Mesendoderm (in vitro differentiated cells): ENCODE measurements at places on chromosomes 7 and 10.

GRCh38 chr10:101228153-101228965, 904 bp downstream of the LBX1 start:
- DNase-seq, result peak; percentile 76

DNA sequence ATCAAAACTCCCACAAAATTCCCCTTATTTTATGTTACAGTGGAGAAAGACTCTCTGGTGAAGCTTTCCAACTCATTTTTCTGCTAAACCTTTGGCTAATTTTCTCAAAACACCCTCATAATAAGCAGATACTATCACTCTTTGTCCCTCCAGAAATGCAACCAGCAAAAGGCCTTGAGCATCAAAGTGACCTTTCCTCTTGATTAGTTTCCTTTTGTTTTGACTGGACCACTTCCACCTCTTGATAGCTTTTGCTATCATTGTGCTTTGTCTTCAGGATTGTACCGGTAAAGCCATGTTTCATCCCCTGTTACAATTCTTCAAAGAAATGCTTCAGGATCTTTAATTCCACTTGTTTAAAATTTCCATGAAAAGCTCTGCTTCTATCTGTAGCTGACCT, 115.1 kb upstream of the SLC13A1 start:
- DNase-seq, result no peak

DNA sequence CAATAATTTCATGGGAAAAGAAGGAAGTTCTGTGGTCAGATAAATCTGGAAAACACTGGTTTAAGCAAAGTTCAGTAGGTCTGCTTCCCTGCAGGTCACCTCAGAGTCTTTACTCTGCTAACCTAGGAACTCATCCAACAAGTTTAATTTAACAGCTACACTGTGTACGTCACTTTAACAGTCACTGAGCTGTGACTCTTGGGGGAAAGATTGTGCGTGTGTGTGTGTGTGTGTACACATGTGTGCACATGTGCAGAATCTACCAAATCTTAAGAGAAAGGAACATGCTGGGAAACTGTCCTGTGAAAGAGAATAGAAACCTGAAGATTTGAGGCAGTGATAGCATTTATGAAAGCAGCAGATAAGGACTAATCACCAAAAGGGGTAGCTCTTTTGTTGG, 62.6 kb downstream of the IKZF1 start:
- no peak for DNase-seq

DNA sequence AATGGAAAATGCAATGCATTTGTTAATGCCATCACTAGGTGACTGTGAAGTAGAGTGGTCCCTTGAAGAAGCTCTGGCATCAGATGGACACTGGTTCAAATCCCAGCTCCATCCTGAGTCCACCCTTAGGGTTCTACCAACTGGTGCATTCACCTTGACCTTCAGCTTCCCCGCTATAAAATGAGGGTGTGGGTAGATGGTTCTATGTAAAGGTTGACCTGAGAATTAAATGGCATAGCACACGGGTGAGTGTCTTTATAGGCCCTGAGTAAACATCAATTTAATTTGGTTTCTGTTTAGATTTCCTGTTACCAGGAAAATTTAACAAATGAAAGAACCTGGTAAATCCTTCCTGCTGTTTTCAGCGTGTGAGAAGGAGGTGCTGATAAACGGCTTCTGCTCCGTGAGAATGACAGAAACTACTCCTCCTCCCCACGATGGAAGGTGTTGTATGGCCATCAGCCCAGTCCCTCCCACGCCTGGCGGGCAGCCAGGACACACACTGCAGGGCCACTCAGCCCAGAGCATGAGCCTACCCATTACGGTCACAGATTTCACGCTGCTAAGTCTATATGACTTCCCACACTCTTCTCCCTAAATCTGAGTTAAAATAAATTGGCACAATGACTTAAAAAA, 210.1 kb downstream of the TNS3 start:
- DNase-seq, result peak; percentile 60

- DNase-seq, result no peak
These were observed 63.5 kb downstream of the UBE2H start for GRCh38 chr7:129889133-129889844.

DNA sequence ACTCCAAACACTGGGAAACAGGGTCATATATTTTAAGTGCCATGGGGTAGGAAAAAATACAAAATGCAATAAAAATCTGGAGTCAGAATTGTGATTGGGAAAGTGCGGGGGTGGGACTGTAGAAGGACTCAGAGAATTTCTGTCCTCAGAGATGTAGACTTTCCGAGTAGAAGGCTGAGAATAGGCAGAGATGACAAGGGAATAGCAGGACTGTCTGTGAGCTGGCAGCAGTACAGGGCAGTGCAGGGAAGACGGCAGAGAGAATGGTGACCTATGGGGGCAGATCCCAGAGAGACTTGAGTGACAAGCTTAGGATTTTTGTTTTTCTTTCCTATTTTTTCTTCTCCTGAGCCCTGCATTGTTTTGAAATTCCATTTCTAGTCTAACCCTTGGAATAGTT, 127.6 kb downstream of the SLC16A9 start:
- no peak for DNase-seq

DNA sequence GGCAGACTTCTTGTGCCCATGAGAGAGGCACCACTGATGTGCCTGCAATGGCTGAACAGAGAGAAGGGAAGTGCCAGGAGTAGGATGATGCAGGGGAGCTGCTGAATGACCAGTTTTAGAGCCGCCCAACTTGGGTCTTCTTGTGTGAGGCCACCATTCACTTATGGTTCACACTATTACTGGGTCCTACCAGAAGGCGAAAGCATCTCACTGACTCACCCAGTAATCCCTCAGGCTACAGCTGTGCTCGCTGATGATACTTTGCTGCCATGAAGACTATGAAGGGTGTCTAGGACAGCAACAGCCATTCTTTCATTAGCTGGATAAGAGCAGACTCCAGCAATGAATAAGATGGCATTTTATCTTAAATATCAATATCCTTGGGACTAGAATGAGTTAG, 47.6 kb downstream of the PLXNA4 start:
- DNase-seq, result no peak

- no peak for DNase-seq
These were observed 155.1 kb downstream of the BICC1 start for GRCh38 chr10:58667658-58668310.

GRCh38 chr10:73493781-73494180, 2.0 kb downstream of the PPP3CB start:
- no peak for DNase-seq

DNA sequence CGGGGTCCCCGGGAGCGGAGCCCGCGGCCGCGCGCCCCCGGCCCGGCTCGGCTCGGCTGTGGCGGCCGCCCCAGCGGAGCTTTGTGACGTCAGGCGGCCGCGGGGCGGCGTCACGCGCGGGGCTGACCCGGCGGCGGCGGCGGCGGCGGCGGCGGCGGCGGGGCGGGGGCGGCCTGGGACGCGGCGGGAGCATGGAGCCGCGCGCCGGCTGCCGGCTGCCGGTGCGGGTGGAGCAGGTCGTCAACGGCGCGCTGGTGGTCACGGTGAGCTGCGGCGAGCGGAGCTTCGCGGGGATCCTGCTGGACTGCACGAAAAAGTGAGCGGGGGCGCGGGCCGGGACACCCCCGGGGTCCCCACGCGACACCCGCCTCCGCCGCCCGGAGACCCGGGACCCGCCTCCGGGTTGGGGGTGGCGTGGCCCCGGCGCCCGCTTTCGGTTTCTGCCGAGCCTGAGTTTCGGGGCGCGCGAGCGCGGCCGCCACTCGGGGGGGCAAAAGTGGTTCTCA, at the start of gene PWWP2B:
Gene PWWP2B, plus strand, starts transcription at position 165 of the 506 bp plus-strand sequence. Its CDS starts 27 bp downstream, at position 192.
- no peak for DNase-seq

DNA sequence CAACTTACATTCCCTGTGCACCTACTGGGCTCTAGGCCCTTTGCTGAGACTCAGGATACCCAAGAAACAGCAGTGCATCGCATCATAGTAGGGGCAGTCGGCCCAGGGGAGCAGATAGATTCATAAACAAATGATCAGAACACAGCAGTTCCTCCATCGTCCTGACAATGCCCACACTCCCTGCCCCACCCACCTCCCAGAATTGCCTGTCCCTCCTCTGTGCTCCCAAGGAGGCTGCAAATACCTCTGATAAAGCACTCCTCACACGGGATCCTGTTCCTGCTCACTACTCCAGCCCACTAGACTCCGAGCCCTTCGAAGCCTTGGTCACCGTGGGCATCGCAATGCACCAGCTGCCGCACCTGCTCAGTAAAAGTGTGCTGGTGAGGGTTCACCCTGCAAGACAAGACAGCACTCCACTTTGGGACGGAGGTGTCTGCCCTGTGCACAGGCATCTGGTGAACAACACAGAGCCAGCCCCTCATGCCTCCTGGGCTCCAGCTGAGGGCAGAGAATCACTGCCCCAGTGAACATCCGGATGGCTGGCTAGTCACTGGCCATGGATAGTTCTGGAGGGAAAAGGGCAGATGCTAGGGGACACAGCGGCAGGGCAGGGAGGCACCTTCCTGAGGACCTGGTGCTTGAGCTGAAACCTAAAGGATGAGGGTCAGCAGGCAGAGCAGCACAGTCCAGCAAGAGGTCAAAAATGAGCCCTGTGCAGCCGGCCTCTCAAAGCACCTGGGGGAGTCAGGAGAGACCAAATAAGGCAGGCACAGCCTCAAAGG, 60.7 kb downstream of the TNS3 start:
- DNase-seq, result no peak

- DNase-seq, result no peak
These were observed 247.4 kb downstream of the PTEN start for GRCh38 chr10:88110822-88111221.

DNA sequence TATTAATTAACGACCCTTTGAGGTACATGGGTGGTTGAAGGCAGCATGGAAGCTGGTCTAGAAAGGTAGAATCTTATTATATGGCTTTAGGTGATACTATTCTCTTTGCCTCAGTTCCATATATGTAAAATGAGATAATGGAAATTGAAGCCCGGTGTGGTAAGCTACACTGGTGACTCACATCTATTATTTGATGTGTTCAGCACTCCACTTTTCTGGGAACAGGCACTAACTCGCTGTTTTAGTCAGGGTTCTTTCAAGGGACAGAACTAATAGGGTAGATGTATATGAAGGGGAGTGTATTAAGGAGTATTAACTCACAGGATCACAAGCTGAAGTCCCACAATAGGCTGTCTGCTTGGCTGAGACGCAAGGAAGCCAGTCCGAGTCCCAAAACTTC, 4.4 kb upstream of the TRUB1 start:
- DNase-seq, result no peak

GRCh38 chr10:78065611-78066010, 31.9 kb downstream of the RPS24 start:
- DNase-seq, result no peak

DNA sequence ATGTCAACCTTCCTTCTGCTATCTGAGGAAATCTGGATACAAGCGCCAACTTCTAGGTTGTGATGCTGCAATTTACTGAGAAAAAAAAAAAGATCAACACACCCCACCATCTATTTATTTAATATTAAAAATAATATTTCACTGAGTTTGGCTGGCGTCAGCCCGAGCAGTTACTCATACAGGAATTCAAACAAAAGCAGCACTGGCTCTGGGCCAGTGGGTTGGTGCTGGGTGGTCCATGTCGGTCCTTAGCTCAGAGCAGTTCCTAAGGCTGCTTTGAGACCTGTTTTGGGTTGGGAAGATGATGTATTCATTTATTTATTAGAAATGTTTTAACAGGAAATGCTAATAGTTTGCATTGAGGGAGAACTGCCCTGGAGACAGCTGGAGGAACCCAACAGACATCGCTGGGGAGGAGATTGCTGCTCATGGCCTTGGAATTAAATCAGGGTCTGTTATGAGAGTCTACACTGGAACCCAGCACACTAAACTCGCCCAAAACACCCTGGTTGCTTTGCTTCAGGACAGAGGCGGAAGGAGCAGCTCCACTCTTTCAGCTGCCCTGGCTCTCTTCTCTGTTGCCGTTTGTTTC, 36.3 kb upstream of the GOT1 start:
- DNase-seq, result no peak

- no peak for DNase-seq
These were observed 111.2 kb upstream of the ZMIZ1 start for GRCh38 chr10:78957471-78958039.

DNA sequence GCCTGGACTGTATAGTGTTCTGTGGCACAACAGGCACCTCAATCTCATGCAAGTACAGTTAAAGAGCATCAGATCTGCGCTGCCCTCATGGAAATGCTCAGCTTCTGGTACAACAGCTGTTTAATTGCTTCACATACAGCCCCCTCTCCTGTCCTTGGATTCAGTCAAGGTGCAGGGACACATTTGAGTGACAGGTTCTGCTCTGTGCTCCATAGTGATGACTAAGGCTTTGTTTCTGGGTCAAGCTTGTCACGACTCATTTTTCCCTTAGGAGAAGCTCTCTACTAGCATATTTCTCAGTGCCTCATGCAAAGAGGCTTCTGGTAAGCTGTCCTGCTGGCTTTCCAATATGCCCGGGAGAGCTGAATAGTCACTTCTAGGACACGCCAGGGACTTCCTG, 26.8 kb upstream of the MYO3A start:
- peak; percentile 15 for DNase-seq

DNA sequence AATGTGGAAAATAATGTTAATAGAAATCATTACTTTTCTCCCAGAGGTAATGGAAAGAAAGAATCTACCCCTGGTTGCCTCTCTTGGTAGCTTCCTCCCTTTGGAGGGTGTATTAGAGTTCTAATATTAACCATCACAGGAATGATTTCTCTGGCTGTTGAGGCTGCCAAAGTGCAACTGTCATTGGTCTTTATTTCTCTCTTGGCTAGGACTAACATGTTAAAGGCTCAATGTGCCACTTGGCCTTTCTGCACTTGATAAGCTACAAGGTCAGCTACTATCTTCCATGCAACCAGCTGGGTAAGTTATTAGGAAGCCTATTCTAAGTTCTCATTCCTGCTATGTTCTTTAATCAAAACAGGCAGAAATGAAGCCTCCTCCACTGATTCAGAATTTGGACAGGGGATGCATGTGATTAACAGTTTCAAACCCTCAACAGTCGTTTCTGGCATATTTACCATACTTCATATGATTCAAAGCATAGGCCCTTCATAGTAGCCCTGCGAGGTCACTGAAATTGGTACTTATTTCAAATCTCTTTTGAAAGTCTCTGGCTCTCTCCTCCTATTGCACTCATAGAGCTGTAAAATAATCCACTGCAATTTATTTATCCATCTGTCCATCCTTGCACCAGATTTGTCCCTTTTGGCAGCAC, 645.0 kb downstream of the SORCS1 start:
- no peak for DNase-seq

DNA sequence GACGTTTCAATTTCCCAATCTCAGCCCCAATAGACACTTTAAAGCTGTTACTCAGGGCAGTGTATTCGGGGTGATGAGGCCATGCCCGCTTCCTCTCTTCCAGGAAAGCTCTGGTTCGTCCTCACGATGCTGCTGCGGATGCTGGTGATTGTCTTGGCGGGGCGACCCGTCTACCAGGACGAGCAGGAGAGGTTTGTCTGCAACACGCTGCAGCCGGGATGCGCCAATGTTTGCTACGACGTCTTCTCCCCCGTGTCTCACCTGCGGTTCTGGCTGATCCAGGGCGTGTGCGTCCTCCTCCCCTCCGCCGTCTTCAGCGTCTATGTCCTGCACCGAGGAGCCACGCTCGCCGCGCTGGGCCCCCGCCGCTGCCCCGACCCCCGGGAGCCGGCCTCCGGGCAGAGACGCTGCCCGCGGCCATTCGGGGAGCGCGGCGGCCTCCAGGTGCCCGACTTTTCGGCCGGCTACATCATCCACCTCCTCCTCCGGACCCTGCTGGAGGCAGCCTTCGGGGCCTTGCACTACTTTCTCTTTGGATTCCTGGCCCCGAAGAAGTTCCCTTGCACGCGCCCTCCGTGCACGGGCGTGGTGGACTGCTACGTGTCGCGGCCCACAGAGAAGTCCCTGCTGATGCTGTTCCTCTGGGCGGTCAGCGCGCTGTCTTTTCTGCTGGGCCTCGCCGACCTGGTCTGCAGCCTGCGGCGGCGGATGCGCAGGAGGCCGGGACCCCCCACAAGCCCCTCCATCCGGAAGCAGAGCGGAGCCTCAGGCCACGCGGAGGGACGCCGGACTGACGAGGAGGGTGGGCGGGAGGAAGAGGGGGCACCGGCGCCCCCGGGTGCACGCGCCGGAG, 2.6 kb downstream of the GJD4 start:
- no peak for DNase-seq
